ENCODE measurements at places on chromosomes 5 and 9. TPM values are rescaled to one million over a fixed set of nuclear protein-coding genes. Genes with fewer than 3 reads are reported as not detected.

Gene TXNDC8
- not detected for total RNA-seq

Gene HRCT1
- total RNA-seq = 0.56 TPM

Gene SPINK13
- total RNA-seq = not detected

Gene SLC22A4
- 3.7 TPM for total RNA-seq

Gene DMRT3
- total RNA-seq = not detected

Gene PTPN3
- total RNA-seq = 2.8 TPM

Gene GDA
- not detected for total RNA-seq

Gene BHMT
- total RNA-seq = not detected

Gene CBY3
- total RNA-seq = 0.18 TPM

Gene CDX1
- not detected for total RNA-seq

Gene ELOVL7
- total RNA-seq = under 0.01 TPM

Gene RASGEF1C
- total RNA-seq = not detected

Gene ADAMTS16
- not detected for total RNA-seq

Gene RLN1
- not detected for total RNA-seq

Gene ALDOB
- total RNA-seq = not detected

Data from endothelial cell of coronary artery (primary cell).